ENCODE measurements at places on chromosomes 16 and 17.

GRCh38 chr16:12547608-12547922 is 256.1 kb downstream of the CPPED1 start:
- DNase-seq, result no peak

DNA sequence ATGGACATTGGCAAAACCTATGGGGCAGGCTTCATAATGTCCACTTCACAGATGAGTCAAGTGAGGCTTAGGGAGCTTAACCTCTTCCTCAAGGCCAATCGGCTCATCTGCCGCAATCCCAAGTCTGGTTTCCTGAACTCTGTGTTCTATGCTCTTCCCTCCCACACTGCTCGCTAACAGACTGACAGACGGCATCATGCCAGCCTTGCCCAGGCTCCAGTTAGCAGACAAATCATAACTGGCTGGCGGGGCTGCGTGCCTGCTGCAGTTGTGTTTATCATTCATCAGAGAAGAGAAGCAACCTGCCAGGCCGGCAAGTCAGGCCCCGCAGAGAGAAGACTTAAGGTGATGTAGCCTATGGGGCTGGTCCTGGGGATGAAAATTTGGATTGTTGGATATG is 216.2 kb upstream of the ASIC2 start:
- DNase-seq, result no peak

GRCh38 chr16:87951552-87952538 is 611 bp downstream of the BANP start:
- no peak for DNase-seq

- DNase-seq, result no peak
Measured at GRCh38 chr17:51759260-51759659, 399.3 kb downstream of the CA10 start.

DNA sequence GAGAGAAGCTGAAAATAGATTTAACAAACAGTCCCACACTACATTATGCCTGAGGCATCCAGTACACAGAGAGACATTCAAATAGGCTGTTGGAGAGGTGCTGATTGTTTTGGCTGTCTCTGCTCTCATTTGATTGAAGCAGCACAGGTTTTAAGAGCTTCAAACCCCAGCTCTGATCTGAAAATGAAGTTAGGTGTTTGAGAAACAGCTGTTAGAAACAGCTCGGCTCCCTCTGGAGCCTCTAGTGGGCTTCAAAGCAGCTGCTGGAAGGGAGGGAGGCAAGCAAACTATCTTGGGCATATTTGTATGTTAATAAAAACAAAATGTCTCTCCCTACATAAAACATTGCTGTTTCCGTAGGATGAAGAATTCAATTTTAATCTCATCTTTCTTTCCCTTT is 607.3 kb upstream of the GOT2 start:
- DNase-seq, result no peak

DNA sequence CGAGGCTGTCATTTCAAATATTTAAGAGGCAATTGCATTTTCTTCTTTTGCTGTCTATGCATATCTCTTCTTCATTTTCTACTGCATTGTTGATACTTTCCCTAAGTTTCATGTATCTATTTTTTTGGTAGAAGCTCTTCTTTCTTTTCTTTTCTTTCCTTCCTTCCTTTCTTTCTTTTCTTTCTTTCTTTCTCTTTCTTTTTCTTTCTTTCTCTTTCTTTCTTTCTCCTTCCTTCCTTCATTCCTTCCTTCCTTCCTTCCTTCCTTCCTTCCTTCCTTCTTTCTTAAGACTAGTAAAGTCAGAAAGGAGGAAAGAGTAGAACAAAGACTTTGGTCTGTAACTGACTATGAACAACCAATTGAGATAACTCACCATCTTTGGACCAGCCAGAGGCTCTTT is 33.9 kb downstream of the MRC2 start:
- no peak for DNase-seq

DNA sequence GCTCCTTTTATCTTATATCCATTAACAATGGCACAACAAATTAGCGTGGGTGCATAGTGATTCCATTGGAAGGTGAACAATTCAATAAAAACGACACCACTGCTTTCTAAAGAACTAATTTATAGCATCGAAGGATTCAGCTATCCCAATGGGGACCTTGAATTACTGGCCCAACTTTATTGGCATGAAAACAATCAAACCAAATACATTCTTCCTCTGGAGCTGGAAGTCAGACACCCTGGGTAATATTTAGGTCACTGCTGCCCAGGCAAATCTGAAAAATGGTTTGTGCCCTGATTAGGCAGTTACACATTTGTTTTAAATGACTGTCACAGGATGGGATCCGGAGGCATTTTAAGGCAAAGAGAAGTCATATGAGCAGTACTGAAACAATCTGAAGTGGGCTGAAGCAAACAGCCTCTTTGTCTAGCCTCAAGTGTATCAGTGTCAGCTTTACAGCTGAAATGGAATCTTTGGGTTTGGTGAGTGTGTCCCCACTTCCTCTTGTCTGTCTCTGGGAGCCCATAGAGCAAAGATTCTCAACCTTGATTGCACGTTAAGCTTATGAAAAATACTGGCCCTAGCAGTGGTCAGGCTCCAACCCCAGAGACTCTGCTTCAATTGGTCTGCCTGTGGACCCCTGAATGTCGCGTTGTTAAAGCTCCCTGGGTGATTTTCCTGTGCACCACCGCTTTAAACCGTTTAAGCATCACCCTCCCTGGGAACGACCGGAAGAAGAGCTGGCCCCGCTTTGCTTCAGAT is 30.3 kb downstream of the CDK5R1 start:
- no peak for DNase-seq

GRCh38 chr16:88407042-88407420 is 24.3 kb downstream of the ZNF469 start:
- no peak for DNase-seq

- DNase-seq, result no peak
Measured at GRCh38 chr16:17459903-17460521, 10.7 kb downstream of the XYLT1 start.

DNA sequence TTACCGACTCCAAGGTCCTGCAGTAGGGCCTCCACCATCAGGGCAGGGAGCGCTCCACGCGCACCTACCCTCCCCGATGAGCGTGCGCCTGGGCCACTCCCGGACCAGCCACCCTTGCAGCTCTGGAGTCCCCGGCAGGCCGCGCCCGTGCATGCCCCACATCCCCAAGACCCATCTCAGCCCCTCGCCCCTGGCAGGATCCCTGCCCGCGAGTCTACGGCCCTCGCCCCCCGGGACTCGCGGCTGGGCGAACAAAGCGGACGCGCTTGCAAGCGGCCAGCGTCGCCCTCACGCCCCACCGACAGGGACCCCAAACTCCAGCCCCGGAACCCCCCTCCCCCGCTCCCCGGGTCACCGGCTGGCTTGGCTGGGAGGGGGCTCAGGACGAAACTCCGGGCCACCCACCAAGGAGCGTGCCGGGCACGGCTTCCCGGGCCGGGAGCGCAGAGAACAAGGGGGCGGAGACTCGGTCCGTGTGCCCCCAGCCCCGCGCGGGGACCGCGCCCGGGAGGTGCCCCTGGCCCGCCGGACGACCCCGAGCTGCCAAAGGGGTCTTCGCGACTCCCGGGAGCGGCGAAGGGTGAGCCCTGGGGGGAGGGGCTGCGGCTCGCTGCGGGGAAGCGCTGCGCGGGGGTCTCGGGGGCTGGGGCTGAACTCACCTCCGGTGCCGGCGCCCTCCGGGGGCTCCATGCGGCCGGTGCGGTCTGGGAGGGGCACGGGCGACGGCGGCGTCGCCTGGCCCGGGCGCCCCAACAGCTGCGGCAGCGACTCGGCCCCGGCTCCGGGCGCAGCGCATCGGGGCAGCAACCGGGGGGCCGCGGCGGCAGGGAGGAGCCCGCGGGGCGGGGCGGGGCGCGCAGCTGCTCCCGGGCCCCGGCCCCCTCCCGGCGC is at the start of gene DBNDD1:
TSS of gene DBNDD1 (minus strand) at position 805 of the 891 bp plus-strand sequence. CDS start at position 690, 115 bp downstream.
- no peak for DNase-seq

DNA sequence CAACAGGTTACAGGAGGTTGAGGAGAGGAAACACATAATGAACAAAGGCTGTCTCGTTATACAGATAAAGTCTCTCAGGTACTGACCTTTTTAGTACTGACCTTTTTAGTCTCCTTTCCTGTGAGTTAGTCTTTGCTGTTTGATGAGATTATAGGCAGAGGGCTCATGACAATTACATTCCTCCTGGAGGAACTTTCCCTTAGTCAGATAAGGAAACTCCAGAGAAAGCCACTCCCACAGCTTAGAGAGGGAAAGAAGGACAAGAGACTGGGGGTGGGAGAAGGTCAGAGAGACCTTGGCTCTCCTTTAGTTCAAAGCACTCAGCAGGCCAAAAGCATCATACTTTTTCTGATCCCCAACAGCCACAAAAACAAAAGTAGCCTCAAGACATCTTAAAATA is 15.3 kb upstream of the PSMD7 start:
- no peak for DNase-seq

DNA sequence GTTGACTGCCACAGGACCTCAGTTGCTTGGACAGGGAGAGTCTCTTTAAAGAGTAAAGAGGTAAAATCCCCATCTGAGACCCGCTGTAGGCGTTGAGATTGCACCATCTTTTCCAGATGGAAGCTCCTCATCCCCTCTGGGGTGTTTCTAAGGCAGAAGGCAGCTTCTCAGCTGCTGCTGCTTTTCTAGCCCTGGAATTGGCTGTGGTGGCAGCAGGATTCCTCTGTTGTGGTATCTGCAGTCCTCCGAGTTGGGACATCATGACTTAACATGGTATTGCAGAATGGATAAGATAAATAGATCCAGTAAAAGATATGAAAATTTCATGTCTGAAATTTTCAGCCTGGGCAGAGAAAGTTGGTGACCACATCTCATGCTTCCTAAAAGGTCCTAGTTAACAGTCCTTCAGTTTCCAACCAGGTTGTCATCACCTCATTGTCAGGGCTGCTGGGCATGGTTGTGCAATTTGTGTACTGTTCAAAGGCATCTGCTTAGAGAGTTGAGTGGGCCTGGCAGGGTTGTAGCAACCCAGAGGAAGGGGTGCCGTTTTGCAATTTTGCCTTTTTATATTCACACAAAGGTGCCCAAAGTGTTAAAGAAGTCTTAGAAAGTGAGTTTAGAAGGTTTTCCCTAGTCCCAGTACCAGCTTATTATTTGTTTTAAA is 150.4 kb downstream of the SPECC1 start:
- DNase-seq, result no peak

- no peak for DNase-seq
Measured at GRCh38 chr17:10051112-10051511, 146.0 kb upstream of the RCVRN start.

GRCh38 chr16:74711938-74712337 is 11.3 kb upstream of the MLKL start:
- DNase-seq, result no peak

GRCh38 chr16:55971447-55971846 is 96.3 kb upstream of the CES5A start:
- DNase-seq, result no peak

DNA sequence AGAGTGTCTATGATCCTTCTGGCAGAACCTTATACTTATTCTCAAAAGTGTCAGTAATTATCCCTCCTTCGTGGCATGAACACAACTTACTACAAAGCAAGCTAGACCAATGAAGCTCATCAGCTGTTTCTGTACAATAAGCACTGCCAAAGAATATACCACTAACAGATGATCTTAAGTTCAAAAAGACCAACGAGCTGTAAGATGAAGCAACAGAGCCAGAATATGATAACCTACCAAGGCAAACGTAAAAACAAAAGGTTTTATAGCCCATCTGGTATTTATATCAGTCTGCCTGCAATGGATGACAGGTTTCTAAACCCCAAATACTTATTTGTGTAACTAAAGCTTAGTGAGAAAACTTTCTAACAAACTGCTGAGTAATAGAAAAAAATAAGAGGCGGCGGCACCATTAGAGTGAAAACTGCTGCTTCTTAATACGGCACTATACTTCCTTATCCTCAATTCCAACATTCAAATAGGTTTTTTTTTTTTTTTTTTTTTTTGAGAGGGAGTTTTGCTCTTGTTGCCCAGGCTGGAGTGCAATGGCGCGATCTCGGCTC is 22.1 kb downstream of the NME2 start:
- no peak for DNase-seq

- no peak for DNase-seq
Measured at GRCh38 chr17:14871921-14872320, 393.2 kb downstream of the PMP22 start.

DNA sequence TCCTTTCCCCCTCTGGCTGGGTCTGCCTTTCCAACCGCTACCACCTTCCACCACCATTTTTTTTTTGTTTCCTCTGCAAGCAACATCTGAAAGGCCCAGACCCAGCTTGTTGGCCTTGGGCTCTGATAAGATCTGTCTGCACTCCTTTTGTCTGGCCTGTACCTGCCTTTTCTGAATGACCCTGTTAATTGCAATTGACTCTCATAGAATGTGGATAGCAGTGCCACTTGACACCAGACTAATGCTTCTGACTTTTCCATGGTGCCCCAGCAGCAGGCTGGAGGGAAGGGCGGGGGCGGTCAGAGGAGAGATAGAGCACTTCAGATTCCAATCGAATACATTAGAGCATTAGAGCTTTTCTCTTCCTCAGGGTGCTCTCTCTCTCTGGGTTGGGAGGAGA is 538.9 kb downstream of the WWOX start:
- no peak for DNase-seq

DNA sequence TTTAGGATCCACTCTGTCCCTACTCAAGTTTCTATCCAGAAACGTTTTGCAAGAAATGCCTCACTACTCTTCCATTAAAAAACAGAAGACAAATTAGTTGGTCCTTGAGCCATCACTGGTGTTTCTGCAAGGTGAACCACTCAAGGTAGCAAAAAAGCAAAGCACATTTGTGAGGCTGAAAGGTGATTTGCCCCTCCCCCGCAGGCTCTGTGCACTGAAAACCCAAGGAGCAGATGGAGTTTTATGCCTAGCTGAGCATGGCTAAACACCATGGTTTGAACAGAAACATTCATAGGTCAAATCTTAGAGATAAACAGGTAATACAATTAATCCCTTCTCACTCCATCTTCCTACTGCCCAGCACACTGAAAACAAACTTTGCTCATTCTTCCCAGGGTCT is 538.2 kb upstream of the CDH5 start:
- no peak for DNase-seq

DNA sequence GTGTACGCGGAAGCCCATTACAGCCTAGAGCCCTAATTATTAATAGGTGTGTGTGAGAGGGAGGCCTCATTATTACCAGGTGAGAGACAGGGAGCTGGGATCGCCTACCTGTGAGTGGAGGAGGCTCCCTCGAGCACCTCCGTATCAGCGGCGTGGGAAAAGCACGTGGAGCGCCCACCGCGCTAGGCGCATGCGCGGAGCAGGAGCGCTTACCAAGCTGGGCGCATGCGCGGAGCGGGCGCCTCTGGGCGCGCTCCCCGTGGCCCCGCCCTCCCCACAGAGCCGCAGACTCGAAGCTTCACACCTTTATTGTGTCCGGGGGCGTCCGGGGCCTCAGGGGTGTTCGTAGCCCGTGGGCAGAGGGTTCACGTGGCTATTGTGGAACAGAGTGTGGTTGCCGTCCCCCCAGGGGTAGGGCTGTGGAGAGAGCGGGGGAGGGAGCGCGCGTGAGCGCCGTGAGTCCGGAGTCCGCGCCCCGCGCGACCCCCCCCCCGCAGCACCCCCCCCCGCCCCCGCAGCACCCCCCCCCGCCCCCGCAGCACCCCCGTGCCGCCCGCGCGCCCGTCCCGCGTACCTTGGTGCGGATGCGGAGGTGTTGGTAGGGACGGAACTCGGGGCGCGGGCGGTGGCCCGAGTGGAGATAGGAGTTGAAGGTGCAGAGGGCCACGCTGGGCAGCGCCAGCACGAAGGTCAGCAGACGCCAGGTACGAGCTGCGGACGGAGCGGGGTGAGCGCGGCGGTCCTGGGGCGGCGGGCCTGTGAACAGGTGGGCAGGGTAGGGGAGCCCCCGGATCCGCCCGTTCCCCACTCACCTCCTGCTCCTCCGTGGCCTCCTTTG is 500 bp downstream of the COX6A2 start:
- no peak for DNase-seq

All from HT1080 (cell line).